Tongue (tissue), 3 donors: ENCODE measurements at places on chromosomes 13 and 19.

GRCh38 chr13:107139006-107139405 lies 571.1 kb upstream of the ARGLU1 start:
- peak; percentile 47 for DNase-seq

- no peak for DNase-seq
Observed at GRCh38 chr19:46147791-46148288, at the start of gene IGFL2. Gene IGFL2 (plus strand): TSS chr19:46148238. CDS start chr19:46148279, 41 bp downstream.

DNA sequence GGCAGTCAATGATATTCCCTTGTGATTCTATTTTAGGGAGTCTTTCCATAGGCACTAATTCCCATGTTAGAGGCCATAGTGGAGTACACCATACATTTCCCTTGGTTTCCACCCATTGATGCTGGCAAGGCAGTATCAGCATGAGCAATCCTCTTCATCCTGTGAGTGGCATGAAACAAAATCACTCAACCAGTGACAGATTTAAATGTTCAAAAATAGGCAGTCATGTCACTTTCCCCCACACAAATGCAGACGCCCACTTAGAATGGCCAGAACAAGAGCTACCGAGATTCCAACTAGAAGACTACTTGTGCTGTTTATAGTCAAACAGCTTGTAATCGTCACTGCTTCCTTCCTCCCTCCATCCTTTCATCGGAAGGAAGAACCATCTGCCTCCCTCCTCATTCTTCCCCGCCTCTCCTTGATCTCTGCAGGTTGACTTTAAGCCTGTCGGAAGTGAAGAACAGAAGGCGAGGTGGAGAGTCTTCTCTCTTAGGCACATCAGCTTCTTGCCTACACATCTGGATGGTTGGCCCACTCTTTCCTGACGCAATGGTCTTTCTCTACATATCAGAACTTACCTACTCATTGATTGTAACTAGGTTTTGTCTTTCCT lies 22.6 kb downstream of the RASL11A start:
- DNase-seq, result no peak

DNA sequence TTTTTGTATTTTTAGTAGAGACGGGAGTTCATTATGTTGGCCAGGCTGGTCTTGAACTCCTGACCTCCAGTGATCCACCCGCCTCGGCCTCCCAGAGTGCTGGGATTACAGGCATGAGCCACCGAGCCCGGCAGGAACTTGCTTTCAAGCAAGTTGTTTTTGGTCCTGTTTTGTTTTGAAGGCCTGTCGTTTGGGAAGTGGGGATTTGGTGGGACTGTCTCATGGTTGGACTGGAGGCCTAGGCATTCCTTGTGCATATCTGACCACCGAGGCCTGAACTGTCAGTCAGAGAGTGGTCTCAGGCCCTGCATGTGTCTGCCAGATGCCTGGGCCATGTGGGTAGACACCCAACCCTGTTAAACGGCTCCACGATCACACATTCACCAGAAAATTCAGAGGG lies 26.3 kb downstream of the UBXN6 start:
- DNase-seq, result no peak

- DNase-seq, result peak; percentile 72
Observed at GRCh38 chr19:10899151-10899653, 27.8 kb downstream of the CARM1 start.
